NCI-H187 (cell line): ENCODE measurements at places on chromosomes 13 and 19.

- no peak for DNase-seq
Measured at GRCh38 chr19:10260141-10260584, 8.1 kb downstream of the MRPL4 start.

GRCh38 chr13:45162821-45163220, 38.0 kb downstream of the KCTD4 start:
- DNase-seq, result no peak

DNA sequence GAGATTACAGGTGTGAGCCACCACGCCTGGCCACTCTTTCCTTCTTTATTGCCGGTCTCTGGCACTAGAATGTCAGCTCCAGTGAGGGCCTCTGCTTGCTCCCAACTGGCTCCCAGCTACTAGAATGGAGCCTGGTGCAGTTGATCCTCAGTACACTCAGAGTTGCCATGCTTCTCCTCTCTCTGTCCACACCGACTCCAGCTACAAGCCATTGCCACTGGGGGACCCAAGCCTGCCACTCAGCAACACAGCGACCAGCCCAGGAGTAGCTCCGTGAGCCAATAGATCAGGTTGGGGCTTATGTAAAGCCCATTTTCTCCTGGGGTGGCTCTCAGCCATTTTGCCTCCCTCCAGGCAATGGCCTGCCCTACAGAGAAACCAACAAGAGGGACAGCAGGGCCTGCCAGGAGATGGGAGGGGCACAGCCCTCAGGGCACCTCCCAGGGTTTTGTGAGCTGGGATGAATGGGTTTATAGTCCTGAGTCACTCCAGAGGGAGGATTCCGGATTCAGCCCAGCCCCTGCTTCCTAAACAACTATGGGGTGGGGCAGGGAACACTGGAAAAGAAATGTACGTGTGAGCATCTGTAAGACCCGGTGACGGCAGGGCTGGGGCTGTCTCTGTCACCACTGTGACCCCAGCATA, 36.5 kb downstream of the OPA3 start:
- no peak for DNase-seq

DNA sequence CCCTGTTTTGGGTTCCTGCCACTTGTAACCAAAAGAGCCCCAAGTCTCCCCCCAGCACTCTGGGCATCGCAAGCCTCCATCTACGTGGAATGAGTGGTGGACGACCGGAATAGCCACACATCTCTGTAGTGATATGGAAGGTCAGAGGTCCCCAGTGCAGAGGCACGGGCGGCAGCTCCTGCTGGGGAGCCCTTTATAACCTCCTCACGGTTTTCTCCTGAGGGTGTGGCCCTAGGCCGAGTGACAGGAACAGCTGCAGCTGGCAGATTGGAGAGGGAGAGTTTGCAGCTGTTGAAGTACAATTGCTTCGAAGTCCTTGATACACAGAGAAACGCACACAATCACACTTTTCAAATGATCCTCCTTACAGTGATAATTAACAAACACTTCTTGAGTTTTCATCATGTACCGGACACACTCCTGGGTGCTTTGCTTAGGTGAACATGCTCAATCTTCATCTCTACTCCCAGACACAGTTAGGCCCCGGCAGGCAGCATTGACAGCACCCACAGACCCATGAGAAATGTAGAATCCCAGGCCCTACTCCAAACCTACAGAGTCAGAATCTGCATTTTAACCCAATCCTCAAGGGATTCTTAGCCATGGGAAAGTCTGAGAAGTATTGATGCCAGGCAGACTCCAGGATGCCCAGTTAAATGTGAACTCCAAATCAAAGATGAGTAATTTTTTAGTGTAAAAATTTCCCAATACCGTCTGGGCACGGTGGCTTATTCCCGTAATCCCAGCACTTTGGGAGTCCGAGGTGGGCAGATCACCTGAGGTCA, 4.9 kb upstream of the ZNF787 start:
- no peak for DNase-seq

- DNase-seq, result no peak
Measured at GRCh38 chr19:37218592-37218935, 550 bp downstream of the ZNF383 start.

DNA sequence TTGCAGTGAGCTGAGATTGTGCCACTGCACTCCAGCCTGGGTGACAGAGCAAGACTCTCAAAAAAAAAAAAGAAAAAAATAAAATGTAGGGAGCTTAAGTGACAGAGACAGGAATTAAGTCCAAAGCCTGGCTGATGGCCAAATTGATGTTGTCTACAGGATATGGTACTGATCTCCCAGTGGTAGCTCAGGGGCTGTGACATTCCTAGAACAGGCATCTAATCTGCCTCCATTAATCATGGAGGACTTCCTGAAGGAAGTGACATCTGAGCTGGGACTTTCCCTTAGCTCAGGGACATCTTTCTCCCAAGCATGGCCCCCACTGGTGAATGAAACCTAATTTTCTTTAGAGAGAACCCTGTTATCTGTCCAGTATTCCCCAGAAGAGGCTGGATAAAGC, 11.4 kb upstream of the EDDM13 start:
- DNase-seq, result no peak

GRCh38 chr19:14577885-14578427, 4.9 kb upstream of the CLEC17A start:
- DNase-seq, result no peak

DNA sequence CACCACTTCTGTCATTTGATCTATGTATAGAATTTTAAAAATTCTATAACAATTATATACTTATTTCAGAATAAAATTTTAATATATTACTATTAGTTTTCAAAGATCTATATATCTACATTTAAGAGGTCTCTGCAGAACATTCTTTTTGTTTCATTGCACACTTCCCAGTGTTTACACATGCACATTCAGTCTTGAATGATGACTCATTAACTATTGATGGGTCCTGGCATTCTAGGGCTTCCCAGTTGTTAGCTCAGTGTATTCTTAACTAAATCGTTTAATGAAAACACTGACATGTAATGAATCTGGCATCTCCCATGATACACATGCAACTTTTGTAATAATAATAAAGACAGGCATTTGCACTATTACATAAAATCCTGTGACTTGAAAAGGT, 324.6 kb downstream of the KLF12 start:
- DNase-seq, result no peak

GRCh38 chr19:44401139-44402115, at the start of gene ZNF285:
Gene ZNF285 (minus strand): TSS chr19:44401608. CDS start chr19:44397213, 4,395 bp downstream.
- no peak for DNase-seq

- DNase-seq, result no peak
Measured at GRCh38 chr13:67106502-67107057, 123.6 kb downstream of the PCDH9 start.

- no peak for DNase-seq
Measured at GRCh38 chr13:29905845-29906244, 55.4 kb upstream of the UBL3 start.

DNA sequence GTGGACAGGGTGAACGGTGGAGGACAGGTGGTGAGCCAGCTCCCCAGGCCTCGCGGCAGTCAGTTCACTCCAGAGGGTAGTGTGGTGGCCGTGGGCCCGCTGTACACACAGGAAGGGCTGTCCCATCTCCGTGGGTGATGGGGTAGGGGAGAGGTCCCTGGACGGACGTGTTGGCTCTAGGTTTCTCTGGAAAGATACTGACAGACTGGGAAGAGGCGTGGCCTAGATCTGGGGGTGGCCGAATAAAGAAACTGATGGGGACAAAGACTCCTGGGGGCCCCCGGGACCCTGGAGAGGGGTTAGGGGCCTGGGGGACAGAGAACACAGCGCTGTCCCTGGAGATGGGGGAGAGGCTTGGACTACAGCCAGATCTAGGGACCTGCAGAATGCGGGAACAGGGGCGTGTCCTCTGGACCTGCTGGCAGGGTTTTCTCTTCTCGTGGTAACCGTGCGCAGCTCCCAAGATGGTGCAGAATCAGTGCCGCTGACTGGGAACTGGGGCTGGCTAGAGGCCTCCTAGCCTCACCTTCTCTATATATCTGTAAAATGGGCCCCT, 4.0 kb upstream of the PRAM1 start:
- no peak for DNase-seq

- DNase-seq, result no peak
Measured at GRCh38 chr19:4369109-4369887, 25.9 kb downstream of the MPND start.
